ENCODE measurements at places on chromosomes 4 and X.
A peak's percentile ranks its signal among the peaks of the same experiment; 100 is the strongest.

DNA sequence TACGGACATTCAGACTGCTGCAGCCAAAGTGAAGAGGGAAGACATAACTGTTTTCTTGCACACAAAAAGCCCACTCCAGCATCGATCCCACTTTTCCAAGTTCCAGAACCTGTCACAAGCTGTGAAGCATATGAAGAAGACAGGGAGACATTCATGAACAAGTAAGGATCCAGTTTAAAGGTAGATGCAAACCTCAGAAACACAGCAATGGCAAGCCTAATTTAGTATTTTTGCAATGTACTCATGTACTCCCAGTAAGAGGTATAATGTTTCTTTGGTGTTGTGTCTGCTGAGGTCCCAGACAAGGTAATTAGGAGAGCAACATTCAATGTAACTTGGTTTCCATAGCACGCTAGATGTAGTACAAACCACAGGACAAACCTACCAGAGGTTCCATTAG lies 4.6 kb downstream of the AFP start:
- DNase-seq = no peak

DNA sequence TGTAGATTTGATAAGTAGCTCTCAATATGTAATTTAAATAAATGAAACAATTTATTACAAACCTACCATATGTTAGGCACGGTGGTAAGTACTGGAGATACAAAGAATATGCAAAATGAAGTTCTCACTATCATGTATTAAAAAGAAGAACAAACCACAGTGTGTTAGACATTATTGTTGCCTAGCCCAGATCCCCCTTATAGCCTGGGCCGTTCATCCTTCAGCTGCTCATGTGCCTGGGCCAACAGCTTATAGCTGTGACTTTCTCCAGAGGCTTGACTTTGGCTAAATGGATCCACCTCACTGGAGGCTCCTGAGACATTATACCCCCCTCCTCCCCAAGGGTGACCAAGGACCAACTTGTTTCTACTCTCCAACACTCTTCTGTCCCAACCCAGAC lies 29.8 kb upstream of the CCNG2 start:
- DNase-seq = no peak

DNA sequence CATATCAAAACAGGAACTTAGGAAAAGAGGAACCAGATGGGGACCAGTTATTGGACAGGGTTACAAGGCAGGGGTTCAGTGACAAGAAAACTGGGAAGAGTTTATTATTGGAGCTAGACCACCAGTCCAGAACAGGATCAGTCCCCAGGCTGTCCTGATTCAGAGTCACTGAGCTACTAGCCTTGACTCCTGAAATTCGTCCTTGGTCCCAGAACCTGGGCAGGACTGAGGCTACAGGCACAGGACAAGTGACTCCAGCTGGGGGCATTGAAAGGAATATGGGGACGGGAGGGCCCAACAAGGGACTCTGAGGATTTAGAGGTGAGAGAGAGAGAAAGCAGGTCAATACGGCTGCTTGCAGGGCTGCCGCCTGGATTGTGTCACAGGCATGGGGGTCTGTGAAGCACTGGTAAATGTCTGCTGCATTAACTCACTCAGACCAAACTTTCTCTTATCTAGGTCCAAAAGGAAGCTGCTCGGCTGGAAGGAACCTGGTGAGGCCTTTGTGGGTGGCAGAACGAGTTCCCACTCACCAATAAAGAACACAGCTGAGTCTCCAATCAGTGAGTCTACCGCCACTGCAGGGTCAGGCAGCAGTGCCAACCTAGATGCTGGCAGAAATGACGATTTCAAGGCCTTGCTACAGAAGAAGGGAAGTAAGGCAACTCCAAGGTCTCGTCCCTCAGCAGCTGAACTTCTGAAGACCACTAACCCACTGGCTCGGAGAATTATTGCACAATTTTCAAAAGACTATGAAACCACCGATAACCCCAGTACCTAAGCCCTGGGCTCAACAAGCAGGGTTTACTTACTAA lies 11.3 kb upstream of the RTL5 start:
- no peak for DNase-seq

DNA sequence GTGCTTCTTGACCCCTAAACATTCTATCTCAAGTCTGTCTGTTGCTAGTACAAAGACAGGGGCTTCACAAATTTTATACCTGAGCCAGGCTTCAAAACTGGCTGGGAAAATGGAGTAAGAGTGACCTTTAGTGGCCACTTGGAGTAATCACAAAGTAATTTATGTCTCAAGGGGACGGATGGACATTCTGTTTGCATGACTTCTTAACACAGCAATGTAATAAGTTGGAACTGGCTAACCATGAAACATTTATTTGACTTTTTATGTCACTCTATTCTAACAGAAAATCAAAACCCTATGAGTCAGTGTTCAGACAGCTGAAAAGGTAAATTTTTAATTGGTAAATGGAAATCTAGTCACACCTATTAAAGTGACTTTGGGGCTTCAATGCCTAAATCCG lies 600.6 kb downstream of the ANKRD50 start:
- DNase-seq = peak; percentile 47

GRCh38 chr4:18033111-18034085 lies 11.8 kb upstream of the LCORL start:
- no peak for DNase-seq

DNA sequence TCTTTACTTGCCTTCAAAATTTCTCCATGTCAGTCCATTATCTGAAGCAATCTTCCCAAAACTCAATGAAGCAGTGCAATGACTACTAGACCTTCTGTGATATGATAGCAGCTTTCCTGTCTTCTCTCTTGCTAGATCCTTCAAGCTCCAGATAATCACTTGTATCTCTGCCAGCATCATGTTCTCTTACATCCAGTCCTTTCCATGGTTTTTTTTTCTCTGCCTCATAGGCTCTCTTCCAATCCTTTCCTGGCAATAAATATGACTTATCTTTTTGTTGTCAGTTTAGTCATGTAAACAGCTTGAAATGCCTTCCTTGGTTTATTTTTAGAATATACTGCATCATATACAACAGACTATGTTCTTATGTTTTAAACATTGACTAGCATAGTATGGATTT lies 193.5 kb downstream of the CFAP299 start:
- DNase-seq = no peak

DNA sequence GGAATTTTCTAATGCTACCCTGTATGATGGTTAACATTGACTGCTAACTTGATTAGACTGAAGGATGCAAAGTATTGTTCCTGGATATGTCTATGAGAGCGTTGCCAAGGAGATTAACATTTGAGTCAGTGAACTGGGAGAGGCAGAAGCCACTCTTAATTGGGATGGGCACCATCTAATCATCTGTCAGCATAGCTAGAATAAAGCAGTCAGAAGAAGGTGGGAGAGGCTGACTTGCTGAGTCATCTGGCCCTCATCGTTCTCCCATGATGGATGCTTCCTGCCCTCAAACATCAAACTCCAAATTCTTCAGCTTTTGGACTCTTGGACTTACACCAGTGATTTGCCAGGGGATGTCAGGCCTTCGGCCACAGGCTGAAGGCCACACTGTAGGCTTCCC lies 878.5 kb downstream of the PCDH7 start:
- no peak for DNase-seq

Measured in D341Med (cell line).